ENCODE measurements at places on chromosomes 4 and X. TPM values are rescaled to one million over a fixed set of nuclear protein-coding genes. Genes with fewer than 3 reads are reported as not detected.

- no peak for DNase-seq
- H3K27me3 ChIP-seq: no peaks in the 10 kb centered on the region
- no peak overlapping the region for H3K27ac ChIP-seq
- no peak overlapping the region for H3K4me3 ChIP-seq
- H3K36me3 ChIP-seq: no peaks in the 10 kb centered on the region
Measured at GRCh38 chr4:121344098-121344497, 36.7 kb downstream of the QRFPR start.

The EXOC1L gene
- not detected for total RNA-seq

GRCh38 chrX:124223524-124223923, 108.9 kb upstream of the TEX13D start:
- no peaks in the 10 kb centered on the region for H3K36me3 ChIP-seq
- H3K27ac ChIP-seq: no peak overlapping the region

- H3K4me1 ChIP-seq: no peaks in the 10 kb centered on the region
- H3K27ac ChIP-seq: no peak overlapping the region
- H3K27me3 ChIP-seq: no peaks in the 10 kb centered on the region
Measured at GRCh38 chrX:118855681-118856310, 32.2 kb downstream of the ZCCHC12 start.

DNA sequence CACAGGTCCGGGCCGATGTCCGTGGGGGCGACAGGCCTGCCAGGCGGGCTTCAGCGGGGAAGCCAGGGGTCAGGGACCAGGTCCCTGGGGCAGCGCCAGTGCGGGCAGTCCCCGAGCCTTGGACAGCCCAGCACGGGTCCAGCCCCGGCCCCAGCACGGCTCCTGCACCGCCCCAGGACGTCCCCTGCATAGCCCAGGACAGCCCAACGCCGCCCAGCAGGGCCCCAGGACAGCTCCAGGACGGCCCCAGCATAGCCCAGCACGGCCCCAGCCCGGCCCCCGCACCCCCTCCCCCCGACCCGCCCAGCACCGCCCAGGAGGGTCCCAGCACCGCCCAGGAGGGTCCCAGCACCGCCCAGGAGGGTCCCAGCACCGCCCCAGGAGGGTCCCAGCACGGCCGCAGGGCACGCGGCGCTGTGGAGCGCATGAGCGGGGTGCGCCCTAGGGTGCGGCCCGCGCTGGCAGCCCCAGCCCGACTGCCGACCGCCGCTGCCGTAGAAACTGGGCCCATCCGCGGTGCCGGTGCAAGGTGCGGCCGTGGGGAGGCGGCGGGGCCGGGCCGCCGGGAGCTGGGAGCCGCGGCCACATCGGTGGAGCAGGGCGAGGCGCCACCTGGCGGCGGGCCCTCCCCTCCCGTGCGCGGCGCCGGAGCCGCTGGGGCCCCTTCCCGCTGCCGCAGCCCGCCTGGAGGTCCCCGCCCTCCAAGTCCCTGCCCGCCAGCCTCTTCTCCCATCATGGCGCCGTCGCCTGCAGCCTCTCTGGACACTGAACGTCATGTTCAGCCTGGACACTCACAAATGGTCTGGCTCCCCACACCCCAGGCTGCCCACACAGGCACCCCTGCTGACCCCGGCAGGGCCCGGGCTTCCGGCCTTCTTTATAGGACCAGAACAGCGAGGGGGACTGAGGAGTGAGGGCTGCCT, 106.8 kb upstream of the NKX1-1 start:
- peaks cover 30% of the 10 kb centered on the region for H3K27me3 ChIP-seq
- no peaks in the 10 kb centered on the region for H3K36me3 ChIP-seq
- H3K4me1 ChIP-seq: peaks cover 11% of the 10 kb centered on the region
- peak overlapping the region; percentile 36 for H3K4me3 ChIP-seq

DNA sequence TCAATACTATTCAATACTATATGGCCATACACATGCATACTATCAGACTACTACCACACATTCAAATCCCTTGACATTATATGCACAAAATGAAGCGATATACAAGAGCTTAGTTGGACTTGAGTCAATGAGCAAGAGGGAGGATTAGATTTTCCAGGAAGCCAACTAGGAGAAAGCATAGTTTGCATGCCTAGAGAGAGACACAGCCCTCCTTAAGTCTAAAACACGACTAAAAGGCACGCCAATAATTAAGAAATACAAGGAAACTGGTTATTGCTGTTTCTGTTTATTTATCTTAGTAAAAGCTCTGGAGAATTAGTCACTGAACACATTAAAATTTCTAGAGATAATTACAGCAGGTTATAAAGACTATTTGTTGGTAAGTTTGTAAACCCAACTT, 21.8 kb downstream of the MBNL3 start:
- no peaks in the 10 kb centered on the region for H3K4me1 ChIP-seq
- H3K4me3 ChIP-seq: no peak overlapping the region
- DNase-seq: no peak
- H3K27ac ChIP-seq: no peak overlapping the region
- no peaks in the 10 kb centered on the region for H3K36me3 ChIP-seq
- H3K27me3 ChIP-seq: no peaks in the 10 kb centered on the region

DNA sequence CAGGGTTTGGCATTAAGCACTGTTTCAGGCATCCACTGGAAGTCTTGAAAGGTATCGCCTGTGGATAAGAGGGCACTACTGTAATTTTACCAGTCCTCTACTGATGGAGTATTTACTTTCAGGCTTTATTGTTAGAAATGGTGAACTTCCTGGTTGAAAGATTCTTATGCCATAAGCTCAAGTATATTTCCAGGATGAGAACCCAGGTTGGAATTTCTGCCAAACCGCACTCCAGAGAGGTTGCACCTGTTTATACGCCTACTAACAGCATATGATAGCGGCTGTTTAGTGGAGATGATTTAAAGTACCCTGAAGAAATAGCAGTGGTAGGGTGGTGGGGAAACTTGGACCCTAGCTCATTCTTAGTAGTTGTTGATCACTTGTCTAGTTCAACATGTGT, 9.9 kb downstream of the FNIP2 start:
- no peak overlapping the region for H3K27ac ChIP-seq
- H3K4me1 ChIP-seq: peaks cover 74% of the 10 kb centered on the region
- no peak overlapping the region for H3K4me3 ChIP-seq
- DNase-seq: no peak
- H3K36me3 ChIP-seq: no peaks in the 10 kb centered on the region
- H3K27me3 ChIP-seq: no peaks in the 10 kb centered on the region

DNA sequence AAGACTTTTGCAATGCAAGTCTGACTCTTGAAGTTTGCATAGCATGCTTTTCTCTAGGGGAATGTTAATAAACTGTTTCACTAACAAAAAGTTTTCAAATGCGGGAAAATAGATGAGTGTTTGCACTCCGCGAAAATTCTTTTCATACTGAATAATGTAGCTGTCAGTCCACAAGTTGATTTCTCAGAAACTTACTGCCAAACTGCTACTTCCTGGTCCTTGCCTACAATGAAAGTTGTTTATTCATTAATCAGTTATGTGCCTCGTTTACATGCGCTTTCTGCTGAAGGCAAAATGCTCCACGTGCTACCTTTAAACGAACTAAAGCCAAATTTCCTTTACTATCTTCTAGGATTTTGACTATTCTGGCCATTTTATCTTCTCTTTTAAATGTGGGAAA, 166.2 kb downstream of the MAGEB17 start:
- H3K27ac ChIP-seq: no peak overlapping the region
- H3K4me1 ChIP-seq: no peaks in the 10 kb centered on the region
- DNase-seq: no peak
- no peaks in the 10 kb centered on the region for H3K27me3 ChIP-seq
- H3K4me3 ChIP-seq: no peak overlapping the region
- no peaks in the 10 kb centered on the region for H3K36me3 ChIP-seq

- no peak for DNase-seq
- no peaks in the 10 kb centered on the region for H3K4me1 ChIP-seq
Measured at GRCh38 chr4:169070071-169070894, 60.2 kb upstream of the CBR4 start.

The BST1 gene
- total RNA-seq: 4.7 TPM

The TLR7 gene
- total RNA-seq: 0.23 TPM

Data from esophagus muscularis mucosa (tissue), 4 donors.